Tongue (tissue), 3 donors: ENCODE measurements at places on chromosomes 5 and 9. TPM values are rescaled to one million over a fixed set of nuclear protein-coding genes. Genes with fewer than 3 reads are reported as not detected.

DNA sequence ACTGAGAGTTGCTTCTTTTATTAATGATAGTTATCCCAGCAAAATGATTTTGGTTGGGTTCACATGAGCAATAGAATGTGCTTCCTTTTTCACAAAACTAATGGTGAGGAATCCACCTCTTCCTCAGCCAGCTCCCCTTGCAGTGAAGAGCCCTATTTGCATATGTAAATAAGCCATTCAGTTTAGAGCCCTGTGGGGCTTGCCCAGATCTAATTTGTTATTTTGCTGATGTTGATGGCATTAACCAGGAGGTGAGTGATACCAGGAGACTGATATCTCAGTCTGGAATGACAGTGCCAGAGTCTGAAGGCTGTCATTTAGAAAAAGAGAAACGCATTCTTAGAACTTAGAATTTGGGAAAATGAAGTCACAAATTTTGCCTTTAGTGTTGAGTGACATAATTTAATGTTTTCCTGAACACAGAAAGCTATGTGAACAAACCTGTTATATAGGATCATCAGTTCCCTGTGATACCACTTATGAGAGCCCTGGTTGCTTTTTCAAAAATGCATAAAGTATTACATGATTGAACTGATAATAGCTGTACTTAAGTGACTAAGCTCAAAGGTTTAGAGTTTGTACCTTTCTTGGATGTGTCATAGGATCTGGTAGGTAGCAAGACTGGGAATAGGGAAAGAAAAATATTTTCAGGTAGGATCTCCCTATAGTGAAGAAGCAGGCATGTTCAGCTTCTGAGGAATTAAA, 271.6 kb downstream of the MAST4 start:
- no peak for DNase-seq

Gene DIPK1B
- 18.3 TPM for total RNA-seq

- DNase-seq = no peak
Observed at GRCh38 chr5:168215646-168216045, 75.8 kb upstream of the WWC1 start.

Gene ADAMTSL1
- 22.4 TPM for total RNA-seq

GRCh38 chr9:69249337-69249736, 75.3 kb downstream of the TJP2 start:
- no peak for DNase-seq
